ENCODE measurements at places on chromosomes 11 and 22.

- no peak for DNase-seq
These were observed 4.7 kb downstream of the KLHL22 start for GRCh38 chr22:20490941-20491307.

GRCh38 chr11:36628765-36629244, 30.8 kb upstream of the RAG2 start:
- DNase-seq: no peak

DNA sequence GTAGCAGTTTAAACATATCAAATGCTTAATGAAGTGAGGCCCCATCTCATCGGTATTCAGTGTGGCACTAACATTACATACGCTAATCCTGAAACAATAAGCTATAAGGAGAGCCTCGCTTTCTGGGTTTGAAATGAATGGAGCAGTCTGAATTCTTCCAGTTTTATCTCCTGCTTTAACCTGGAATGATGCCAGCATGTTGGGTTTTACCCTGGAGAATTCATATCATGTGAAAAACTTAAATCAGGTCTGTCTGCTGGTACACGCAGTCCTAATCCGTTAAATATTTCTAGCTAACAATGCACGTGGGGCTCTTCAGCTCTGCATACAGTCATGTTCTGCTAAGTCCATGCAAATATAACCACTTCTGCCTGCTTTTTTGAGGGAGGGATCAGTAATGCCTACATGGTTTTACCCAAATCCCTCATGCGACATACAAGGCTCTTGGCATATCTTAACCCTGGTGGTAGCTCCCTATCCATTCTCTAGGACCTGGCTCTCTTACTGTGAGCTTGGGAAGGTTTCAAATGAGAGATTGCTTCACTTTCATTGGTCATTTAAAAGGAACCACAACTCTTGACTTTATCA, 92.7 kb downstream of the COMMD9 start:
- DNase-seq: no peak

- DNase-seq: no peak
These were observed 98.6 kb downstream of the TTC28 start for GRCh38 chr22:28581016-28581415.

- DNase-seq: no peak
These were observed 16.9 kb downstream of the TSPAN32 start for GRCh38 chr11:2318707-2319106.

GRCh38 chr11:77167791-77168190, 39.7 kb downstream of the MYO7A start:
- no peak for DNase-seq
